ENCODE measurements at places on chromosomes 5 and 9. TPM values are rescaled to one million over a fixed set of nuclear protein-coding genes. Genes with fewer than 3 reads are reported as not detected.

The RNF44 gene
- total RNA-seq: 9.1 TPM

The LCN2 gene
- total RNA-seq: 0.09 TPM

The CD180 gene
- 0.66 TPM for total RNA-seq

The HSD17B4 gene
- 86.9 TPM for total RNA-seq

The SLC36A1 gene
- total RNA-seq: 8.4 TPM

The MEIKIN gene
- total RNA-seq: not detected

The SIL1 gene
- total RNA-seq: 26.1 TPM

The IL11RA gene
- total RNA-seq: 142 TPM

The KIF4B gene
- under 0.01 TPM for total RNA-seq

The MYMK gene
- total RNA-seq: 23.0 TPM

The GPX3 gene
- total RNA-seq: 41.5 TPM

The C1QTNF2 gene
- total RNA-seq: 26.8 TPM

The PCDHGB5 gene
- total RNA-seq: 4.3 TPM

The IL9 gene
- not detected for total RNA-seq

The LCN6 gene
- not detected for total RNA-seq

The IFNE gene
- total RNA-seq: not detected

The COL5A1 gene
- 330 TPM for total RNA-seq

The TMEM215 gene
- total RNA-seq: 0.66 TPM

The RNF180 gene
- 2.3 TPM for total RNA-seq

The LCN12 gene
- total RNA-seq: 0.44 TPM

The ARL14EPL gene
- total RNA-seq: 0.09 TPM

The EIF4E1B gene
- not detected for total RNA-seq

The INSL4 gene
- total RNA-seq: not detected

The FCHO2 gene
- total RNA-seq: 18.4 TPM

The PLAC8L1 gene
- total RNA-seq: 0.18 TPM

The ADRB2 gene
- total RNA-seq: 1.4 TPM

The PHF24 gene
- 0.09 TPM for total RNA-seq

The ENTREP1 gene
- 15.1 TPM for total RNA-seq

The EQTN gene
- 0.13 TPM for total RNA-seq

The LCN15 gene
- total RNA-seq: not detected

The HTR1A gene
- total RNA-seq: not detected

The PCDHGA11 gene
- total RNA-seq: 3.1 TPM

The RANBP3L gene
- total RNA-seq: 0.40 TPM

The MACIR gene
- 9.3 TPM for total RNA-seq

The LEAP2 gene
- 1.4 TPM for total RNA-seq

The CAVIN4 gene
- total RNA-seq: 182 TPM

The SHISAL2B gene
- 0.98 TPM for total RNA-seq

The NEURL1B gene
- total RNA-seq: 27.3 TPM

The ORM2 gene
- not detected for total RNA-seq

The OTULINL gene
- total RNA-seq: 4.2 TPM

The AQP7 gene
- total RNA-seq: 0.93 TPM

The SIT1 gene
- 0.09 TPM for total RNA-seq

The MXD3 gene
- total RNA-seq: 18.0 TPM

The CARD9 gene
- 1.2 TPM for total RNA-seq

The GABRA1 gene
- 0.13 TPM for total RNA-seq

The PCDHA9 gene
- total RNA-seq: 0.04 TPM

The NIPBL gene
- 30.7 TPM for total RNA-seq

The CDKN2B gene
- 0.31 TPM for total RNA-seq

The LOX gene
- total RNA-seq: 51.9 TPM

The CYLC2 gene
- not detected for total RNA-seq

The SLC28A3 gene
- total RNA-seq: 0.04 TPM

The MSMP gene
- total RNA-seq: 0.18 TPM

The GHR gene
- total RNA-seq: 15.2 TPM

The TMEM232 gene
- total RNA-seq: 2.7 TPM

The SPINK6 gene
- not detected for total RNA-seq

The PCDHGA7 gene
- 2.3 TPM for total RNA-seq

All from muscle of leg (tissue), 16 donors.